SK-N-DZ (cell line): ENCODE measurements at places on chromosomes 6 and 20.

DNA sequence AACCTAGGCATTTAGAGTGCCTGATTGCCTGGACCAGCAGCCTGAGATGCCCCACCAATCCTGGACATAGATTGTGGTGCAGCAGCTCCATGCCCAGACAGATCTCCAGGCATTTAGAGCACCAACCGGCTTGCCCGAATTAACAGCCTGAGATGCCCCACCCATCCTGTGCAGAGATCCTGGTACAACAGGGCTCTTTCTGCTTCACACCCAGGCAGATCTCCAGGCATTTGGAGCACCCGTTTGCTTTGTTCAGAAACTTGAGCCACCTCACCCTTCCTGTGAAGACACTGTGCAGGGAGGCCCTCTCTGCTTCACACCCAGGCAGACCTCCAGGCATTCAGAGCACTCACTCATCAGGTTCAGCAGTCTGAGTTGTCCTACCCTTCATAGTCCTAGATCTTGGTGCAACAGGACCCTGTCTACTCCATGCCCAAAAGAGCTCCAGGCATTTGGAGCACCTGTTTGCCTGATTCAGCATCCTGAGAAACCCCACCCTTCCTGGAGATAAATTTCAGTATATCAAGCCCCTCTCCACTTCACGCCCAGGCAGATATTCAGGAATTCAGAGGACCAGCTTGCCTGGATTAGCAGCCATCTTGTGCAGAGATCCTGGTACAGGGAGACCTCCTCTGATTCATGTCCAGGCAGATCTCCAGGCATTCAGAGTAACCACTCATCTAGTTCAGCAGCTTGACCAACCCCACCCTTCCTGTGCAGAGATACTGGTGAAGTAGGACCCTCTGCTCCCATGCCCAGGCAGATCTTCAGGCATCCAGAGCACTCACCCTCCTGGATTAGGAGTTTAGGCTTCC, 189.2 kb upstream of the FERMT1 start:
- DNase-seq: no peak

- DNase-seq: no peak
These were observed 5.0 kb downstream of the FAM184A start for GRCh38 chr6:119073307-119074051.

DNA sequence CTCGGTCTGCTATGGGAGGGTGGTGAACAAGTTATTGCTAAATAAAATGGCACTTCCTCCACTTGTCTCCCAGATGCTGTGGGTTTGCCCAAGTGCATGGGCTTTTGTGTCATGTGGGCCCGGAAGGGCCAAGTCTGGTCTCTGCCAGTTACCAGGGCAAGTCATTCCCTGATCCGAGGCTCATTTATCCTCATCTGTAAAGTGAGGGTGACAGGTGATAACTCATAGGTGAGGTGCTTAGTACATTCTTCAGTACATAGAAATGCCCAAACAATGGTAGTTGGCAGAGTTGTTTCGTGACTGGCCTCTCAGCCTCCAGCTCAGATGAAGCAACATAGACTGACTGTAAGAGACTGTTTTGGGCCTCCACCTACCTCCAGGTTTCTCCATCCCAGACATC, 2.0 kb upstream of the MUCL3 start:
- DNase-seq: no peak

- DNase-seq: no peak
These were observed 153.7 kb upstream of the PTPN1 start for GRCh38 chr20:50356525-50356885.

DNA sequence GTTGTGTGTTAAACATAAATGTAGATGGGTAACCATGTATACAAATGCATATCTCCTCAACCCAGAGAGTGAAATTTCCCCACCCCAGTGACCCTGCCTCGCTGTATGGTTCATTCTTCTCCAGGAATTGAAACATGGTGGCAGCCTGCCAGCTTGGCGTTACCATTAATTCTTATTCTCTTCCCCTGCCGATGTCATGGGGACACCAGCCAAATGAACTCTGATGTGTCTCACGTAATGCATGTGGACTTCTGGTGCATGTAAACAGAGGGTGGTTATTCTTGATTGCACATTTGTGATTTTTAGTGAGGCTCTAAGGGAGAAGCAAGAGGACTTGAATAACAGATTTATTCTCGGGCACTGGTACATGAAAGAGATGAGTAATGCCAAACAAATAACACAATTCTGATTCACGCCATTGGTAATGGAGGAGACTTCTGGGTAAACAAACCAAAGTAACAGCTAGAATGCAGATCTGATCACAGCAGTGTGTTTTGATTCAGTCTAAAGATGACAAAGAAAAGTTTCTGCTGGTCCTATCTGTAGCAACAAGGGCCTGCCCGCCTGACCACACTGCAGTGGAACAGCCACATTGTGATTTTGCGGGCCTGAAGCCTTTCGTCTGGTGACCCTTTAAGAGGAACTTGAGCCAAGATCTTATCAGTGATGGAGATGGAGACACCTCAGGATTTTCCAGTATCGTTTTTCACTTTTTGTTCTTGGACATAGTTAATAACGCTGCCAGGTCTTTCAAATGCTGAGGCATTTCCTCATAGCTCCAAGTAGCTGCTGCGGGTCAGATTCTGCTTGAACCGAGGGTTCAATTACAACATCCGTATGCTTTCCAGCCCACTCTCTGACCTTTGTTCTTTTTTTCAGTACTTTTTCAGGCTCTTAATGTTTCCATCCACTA, 171.8 kb upstream of the AKAP12 start:
- DNase-seq: no peak

DNA sequence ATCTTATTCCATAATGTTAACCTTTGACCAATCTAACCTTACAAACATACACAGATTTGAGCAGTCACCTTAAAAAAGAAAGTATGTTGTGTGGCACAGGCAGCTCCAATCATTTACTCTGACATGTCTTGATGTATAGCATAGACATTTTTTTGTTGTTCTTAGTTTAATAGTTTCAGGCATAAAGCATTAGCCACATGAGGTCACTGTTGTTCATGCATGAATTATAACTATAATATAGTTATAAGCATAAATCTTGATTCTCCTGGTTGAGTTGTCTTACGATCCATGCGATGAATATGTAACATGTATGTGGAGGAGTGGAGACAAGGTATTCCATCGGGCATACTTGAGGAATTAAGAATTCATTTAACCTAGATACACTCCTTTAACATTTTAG, 26.1 kb upstream of the NKAIN2 start:
- no peak for DNase-seq

DNA sequence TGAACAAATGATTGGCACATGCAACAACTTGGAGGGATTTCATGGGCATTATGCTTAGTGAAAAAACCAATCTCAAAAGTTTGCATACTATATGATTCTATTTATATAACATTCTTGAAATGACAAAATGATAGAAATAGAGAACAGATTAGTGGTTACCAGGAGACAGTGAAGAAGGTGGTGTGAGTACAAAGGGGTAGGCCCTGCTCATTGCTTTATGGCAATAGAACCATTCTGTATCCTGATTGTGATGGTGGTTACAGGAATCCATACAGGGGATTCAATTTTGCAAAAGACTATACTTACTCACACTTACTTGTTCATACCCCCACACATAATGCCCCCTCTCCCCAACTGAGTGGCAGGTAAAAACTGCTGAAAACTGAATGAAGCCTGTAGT, 30.2 kb upstream of the LAMA4 start:
- DNase-seq: no peak

DNA sequence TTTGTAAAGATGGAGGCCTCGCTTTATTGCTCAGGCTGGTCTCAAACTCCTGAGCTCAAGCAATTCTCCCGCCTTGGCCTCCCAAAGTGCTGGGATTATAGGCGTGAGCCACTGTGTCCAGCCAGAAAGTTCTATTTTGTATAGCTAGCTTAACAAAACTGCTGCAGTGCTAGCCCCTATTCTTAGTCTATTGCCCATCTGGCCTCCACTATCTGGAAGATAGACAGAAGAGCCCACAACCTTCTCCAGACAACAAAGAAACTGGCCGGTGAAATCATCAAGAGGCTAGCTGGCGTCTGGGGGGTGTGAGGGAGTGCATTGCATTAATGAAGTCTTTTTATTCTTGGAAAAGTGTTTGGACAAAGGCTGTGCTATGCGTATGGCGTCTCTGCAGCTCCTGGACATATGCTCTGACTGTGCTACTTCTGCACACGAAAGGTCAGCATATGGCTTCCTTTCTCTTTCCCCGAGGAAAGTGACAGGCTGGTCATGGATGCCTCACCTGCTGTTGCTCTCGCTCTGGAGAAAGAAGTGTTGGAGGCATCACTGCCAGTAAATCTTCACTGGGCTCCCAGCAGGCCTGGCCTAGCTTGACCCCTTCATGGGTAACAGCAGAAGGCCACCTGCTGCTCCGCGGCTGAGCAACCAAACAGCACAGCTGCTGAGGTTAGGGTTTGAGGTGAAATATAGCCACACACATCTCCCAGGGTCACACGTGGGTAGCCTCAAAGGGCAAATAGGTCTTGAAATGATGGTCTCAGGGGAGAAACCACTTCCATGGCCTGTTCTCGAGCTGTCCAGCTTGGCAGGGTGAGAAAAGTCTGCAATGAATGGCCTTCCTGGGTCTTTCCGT, 95.1 kb upstream of the IYD start:
- no peak for DNase-seq

- DNase-seq: no peak
These were observed 7.0 kb downstream of the TRPC4AP start for GRCh38 chr20:35085477-35086225.
